ENCODE measurements at places on chromosomes 6 and 20. TPM values are rescaled to one million over a fixed set of nuclear protein-coding genes. Genes with fewer than 3 reads are reported as not detected.

The CASP8AP2 gene
- total RNA-seq = 6.6 TPM

The E2F3 gene
- 13.0 TPM for total RNA-seq

The OSTM1 gene
- 32.1 TPM for total RNA-seq

The KIF25 gene
- total RNA-seq = not detected

The TAAR1 gene
- not detected for total RNA-seq

The DAAM2 gene
- 1.2 TPM for total RNA-seq

The MAP3K5 gene
- 4.6 TPM for total RNA-seq

The TAGAP gene
- not detected for total RNA-seq

The SLC17A4 gene
- not detected for total RNA-seq

The EYA2 gene
- total RNA-seq = not detected

The BTNL2 gene
- not detected for total RNA-seq

The SLC22A16 gene
- not detected for total RNA-seq

The BTN1A1 gene
- not detected for total RNA-seq

The TSBP1 gene
- total RNA-seq = not detected

The CTAGE9 gene
- 0.05 TPM for total RNA-seq

The QRSL1 gene
- 7.3 TPM for total RNA-seq

The ELOVL4 gene
- total RNA-seq = 2.6 TPM

The NKAIN4 gene
- total RNA-seq = 4.8 TPM

The WASF1 gene
- total RNA-seq = 25.6 TPM

The MMP24 gene
- 6.5 TPM for total RNA-seq

The SLC24A3 gene
- 0.18 TPM for total RNA-seq

The HTR1B gene
- 3.4 TPM for total RNA-seq

The NELFE gene
- total RNA-seq = 117 TPM

The CRISP2 gene
- not detected for total RNA-seq

The RFX6 gene
- not detected for total RNA-seq

The CTSZ gene
- 252 TPM for total RNA-seq

The SLC22A7 gene
- not detected for total RNA-seq

The ADGRB3 gene
- total RNA-seq = under 0.01 TPM

The NKAIN2 gene
- total RNA-seq = 0.06 TPM

The NRSN1 gene
- total RNA-seq = not detected

The PCED1A gene
- total RNA-seq = 22.7 TPM

The ENPP1 gene
- 1.2 TPM for total RNA-seq

The PNLDC1 gene
- not detected for total RNA-seq

The ARFGEF3 gene
- 5.1 TPM for total RNA-seq

The ZNF318 gene
- total RNA-seq = 16.0 TPM

The CDYL gene
- 23.3 TPM for total RNA-seq

The ADAM33 gene
- not detected for total RNA-seq

The MUC21 gene
- total RNA-seq = not detected

The HMGCLL1 gene
- not detected for total RNA-seq

The HBS1L gene
- total RNA-seq = 56.9 TPM

The BEND6 gene
- total RNA-seq = 0.53 TPM

The DLK2 gene
- total RNA-seq = 0.92 TPM

Data from glomerular endothelial cell (primary cell).